Left lung (tissue), 14 donors: ENCODE measurements at places on chromosomes 12 and 14. TPM values are rescaled to one million over a fixed set of nuclear protein-coding genes. Genes with fewer than 3 reads are reported as not detected.

Gene HAL
- total RNA-seq, result 1.1 TPM

Gene ZNF140
- total RNA-seq, result 12.2 TPM

Gene SLC6A12
- 3.4 TPM for total RNA-seq

Gene SSTR1
- total RNA-seq, result 4.3 TPM

Gene JAG2
- total RNA-seq, result 34.2 TPM

DNA sequence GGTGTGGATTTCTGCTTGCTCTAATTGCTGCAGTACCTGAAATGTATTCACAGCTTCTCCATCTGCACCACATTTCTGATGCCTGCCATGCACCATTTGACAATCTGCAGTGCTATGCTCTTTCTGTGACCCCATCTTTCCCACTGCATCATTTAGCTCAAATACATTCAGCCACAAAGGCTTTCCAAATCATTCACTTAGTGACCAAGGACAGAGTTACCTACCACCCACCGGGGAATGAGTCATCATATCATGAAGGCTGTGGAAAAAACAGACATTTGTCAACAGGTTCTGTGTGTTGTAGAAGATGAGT, 465.5 kb upstream of the ATP2B1 start:
- DNase-seq, result no peak
